GM23248 (cell line): ENCODE measurements at places on chromosomes 13 and 19. TPM values are rescaled to one million over a fixed set of nuclear protein-coding genes. Genes with fewer than 3 reads are reported as not detected.

- H3K36me3 ChIP-seq, result no peaks in the 10 kb centered on the region
- peak; percentile 21 for DNase-seq
- no peak overlapping the region for H3K27ac ChIP-seq
- peaks cover 25% of the 10 kb centered on the region for H3K27me3 ChIP-seq
- H3K4me1 ChIP-seq, result 0 out of 2 replicates have a peak, but pooled peaks cover 8% of the 10 kb centered on the region
These were observed 81.1 kb upstream of the SERP2 start for GRCh38 chr13:44292545-44292944.

DNA sequence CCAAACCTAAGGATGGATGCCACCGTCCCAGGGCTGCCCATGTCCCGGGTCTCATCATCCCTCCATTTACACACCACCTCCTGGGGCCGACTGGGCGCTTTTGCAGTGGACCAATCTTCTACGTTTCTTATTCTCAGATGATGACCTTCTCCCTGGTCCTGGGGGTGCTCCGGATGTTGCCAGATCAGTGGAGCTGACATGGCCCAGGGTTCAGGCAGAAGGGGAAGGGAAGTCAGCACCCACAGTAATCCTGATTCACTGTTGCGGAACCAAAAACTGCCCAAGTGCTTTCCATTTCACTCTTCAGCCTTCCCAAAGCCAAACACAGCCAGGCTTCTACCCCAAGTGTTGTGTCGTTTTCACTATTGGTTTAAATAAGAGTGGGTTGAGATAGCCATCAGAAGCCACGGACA, 29.8 kb downstream of the RAB20 start:
- no peak overlapping the region for H3K4me3 ChIP-seq
- H3K27me3 ChIP-seq, result no peaks in the 10 kb centered on the region
- H3K27ac ChIP-seq, result no peak overlapping the region

DNA sequence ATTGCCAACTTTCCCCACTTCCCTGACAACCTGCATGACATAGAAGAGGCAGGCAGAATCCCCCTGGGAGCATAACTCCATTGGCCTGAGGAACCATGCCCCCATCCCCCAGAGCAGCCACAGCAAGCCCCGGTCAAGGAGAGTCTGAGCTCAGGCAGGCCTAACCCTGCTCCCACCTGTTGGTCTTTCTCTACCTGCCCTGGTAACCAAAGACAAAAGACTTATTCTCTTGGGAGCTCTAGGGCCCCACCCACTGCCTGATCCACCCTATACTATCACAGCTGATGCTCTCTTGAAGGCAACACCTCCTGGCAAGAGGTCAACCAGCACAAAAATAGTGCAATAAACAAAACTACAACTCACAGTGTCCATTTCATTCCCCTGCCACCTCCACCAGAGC, 59.3 kb downstream of the TNFSF13B start:
- H3K4me3 ChIP-seq, result no peak overlapping the region
- H3K27me3 ChIP-seq, result peaks cover 20% of the 10 kb centered on the region
- H3K36me3 ChIP-seq, result no peaks in the 10 kb centered on the region
- H3K27ac ChIP-seq, result no peak overlapping the region
- no peaks in the 10 kb centered on the region for H3K4me1 ChIP-seq

- peaks cover 19% of the 10 kb centered on the region for H3K27me3 ChIP-seq
- no peak overlapping the region for H3K27ac ChIP-seq
- no peaks in the 10 kb centered on the region for H3K36me3 ChIP-seq
- no peaks in the 10 kb centered on the region for H3K4me1 ChIP-seq
- no peak overlapping the region for H3K4me3 ChIP-seq
These were observed 275.5 kb upstream of the SOX21 start for GRCh38 chr13:94987869-94988268.

- H3K27me3 ChIP-seq, result no peaks in the 10 kb centered on the region
- no peaks in the 10 kb centered on the region for H3K36me3 ChIP-seq
- no peak overlapping the region for H3K4me3 ChIP-seq
- no peak overlapping the region for H3K27ac ChIP-seq
These were observed 107.8 kb upstream of the SPRY2 start for GRCh38 chr13:80448725-80449124.

The DLL3 gene
- total RNA-seq, result 2.1 TPM in 1 of 2 replicates, not detected in the other

The RNF17 gene
- not detected in 2 replicates for total RNA-seq

The ZNF556 gene
- not detected in 2 replicates for total RNA-seq
